Kidney (tissue), 22 donors: ENCODE measurements at places on chromosomes 2 and 18. TPM values are rescaled to one million over a fixed set of nuclear protein-coding genes. Genes with fewer than 3 reads are reported as not detected.
A peak's percentile ranks its signal among the peaks of the same experiment; 100 is the strongest.

DNA sequence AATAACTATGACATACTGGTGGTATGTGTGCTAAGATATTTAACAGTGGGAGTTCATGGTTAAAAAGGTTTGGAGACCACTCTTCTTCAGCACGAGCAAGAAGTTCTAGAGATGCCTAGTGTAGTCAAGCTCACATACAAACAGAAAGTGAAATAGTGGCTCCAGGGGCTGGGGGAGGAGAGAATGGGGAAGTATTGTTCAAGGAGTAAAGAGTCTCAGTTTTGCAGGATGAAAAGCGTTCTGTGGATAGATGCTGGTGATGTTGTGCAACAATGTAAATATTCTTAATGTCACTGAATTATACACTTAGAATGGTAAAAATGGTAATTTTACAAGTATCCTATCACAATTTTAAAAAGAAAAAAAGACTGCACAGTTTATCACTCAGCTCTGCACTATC is 29.0 kb upstream of the EPAS1 start:
- H3K27ac ChIP-seq: no peak overlapping the region
- no peaks in the 10 kb centered on the region for H3K27me3 ChIP-seq
- H3K36me3 ChIP-seq: no peaks in the 10 kb centered on the region
- H3K4me1 ChIP-seq: no peaks in the 10 kb centered on the region
- DNase-seq: no peak

DNA sequence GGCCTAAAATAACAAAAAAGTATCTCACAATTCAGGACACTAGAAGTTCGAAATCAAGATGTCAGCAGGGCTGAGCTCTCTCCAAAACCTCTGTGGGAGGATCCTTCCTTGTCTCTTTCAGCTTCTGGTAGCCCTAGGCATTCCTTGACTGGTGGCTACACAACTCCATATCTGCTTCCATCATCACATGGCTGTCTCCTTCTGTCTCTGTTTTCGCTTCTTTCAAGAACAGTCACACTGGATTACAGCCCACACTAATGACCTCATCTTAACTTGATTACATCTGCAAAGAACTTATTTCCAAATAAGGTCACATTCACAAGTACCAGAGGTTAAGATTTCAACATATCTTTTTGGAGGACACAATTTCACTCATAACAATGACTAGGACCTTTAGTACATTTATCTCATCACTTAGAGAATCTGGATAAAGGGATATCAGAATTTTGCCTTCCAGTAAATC is 275.2 kb downstream of the IRS1 start:
- no peak overlapping the region for H3K27ac ChIP-seq
- H3K27me3 ChIP-seq: no peaks in the 10 kb centered on the region
- H3K4me3 ChIP-seq: no peak overlapping the region
- no peaks in the 10 kb centered on the region for H3K4me1 ChIP-seq
- H3K36me3 ChIP-seq: no peaks in the 10 kb centered on the region

DNA sequence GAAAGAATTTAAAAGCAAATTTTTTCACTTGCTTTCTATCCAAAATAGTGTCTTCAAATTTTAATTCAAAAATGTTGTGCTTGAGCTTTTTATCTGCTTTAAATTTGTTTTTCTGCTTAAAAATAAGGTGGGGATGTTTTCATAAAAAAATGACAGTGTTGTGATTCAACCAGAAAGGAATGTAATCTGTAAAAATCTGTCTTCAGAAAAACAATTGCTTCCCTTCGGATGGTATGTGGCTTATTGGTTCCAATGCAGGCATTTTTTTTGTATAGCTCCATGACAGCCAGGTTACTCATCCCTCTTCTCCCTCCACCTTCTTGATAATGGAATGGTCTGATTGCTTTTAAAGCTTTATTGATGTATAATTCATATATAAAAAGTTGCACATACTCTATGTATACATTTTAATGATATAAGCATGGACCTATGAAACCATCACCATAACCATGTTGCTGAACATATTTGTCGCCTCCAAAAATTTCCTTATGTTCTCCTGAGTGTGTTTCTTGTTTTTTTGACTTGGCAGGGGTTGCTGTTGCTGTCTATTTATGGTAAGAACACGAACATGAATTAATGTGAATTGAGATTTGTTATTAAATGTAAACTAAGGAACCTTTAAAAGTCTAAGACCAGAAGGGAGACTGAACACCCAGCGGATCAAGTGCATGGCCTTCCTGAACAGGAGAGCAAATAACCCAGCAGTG is 363.7 kb upstream of the SPHKAP start:
- H3K27ac ChIP-seq: no peak overlapping the region
- H3K4me1 ChIP-seq: no peaks in the 10 kb centered on the region
- no peaks in the 10 kb centered on the region for H3K27me3 ChIP-seq
- DNase-seq: no peak
- no peak overlapping the region for H3K4me3 ChIP-seq

DNA sequence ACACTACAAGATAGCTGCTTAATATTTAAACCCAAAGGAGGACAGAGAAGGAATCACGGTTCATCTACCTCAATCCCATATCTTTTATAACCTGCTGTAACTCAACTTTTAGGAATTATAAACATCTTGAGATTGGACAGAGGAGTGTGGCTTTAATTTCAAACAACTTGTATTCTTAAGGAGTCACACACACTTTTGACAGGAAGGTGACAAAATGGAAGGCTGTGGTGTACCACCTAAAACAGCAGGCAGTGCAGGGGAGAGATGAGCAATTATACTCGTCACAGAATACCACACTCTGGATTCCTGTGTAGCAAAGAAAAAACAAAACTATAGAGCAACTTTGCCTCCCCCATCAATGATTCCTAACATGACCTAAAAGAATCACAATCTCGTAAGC is 194.8 kb downstream of the ZEB2 start:
- no peak overlapping the region for H3K4me3 ChIP-seq
- no peak for DNase-seq
- H3K27me3 ChIP-seq: no peaks in the 10 kb centered on the region

DNA sequence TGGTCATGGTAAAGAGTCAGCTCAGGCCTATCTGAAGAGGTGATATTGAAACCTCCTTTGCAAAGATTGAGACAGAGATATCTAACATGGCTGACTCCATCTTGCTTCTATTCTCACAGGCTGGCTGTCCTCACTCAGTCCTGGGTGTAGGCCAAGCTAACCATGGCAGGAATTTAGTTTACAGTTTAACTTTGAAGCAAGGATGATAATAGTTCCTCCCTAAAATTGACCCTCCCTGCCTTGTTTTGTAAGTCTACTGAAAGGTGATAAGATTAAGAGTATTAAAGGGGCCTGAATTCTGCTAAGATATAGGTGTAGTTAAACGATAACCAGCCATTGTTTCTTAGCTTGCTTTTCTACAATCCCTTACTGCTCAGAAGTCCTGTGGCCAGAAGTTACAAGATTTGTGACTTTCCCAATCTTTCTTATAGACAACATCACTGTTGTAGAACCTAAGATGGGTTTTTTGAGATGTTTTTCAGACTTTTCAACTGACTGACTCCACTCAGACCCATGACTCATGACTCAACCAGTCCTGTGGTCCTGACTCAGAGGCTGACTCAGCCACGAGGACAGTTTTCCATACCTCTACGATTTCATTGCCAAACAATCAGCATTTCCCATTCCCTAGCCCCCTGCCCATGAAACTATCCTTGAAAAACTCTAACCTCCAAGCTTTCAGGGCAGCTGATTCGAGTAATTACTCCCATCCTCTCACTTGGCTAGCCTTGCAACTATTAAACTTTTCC is 195.7 kb upstream of the SESTD1 start:
- H3K4me3 ChIP-seq: no peak overlapping the region
- DNase-seq: no peak
- H3K27me3 ChIP-seq: no peaks in the 10 kb centered on the region
- no peaks in the 10 kb centered on the region for H3K36me3 ChIP-seq

GRCh38 chr18:68362907-68363306 is 352.0 kb downstream of the TMX3 start:
- H3K27ac ChIP-seq: no peak overlapping the region
- H3K4me3 ChIP-seq: no peak overlapping the region
- H3K27me3 ChIP-seq: no peaks in the 10 kb centered on the region
- H3K36me3 ChIP-seq: no peaks in the 10 kb centered on the region
- H3K4me1 ChIP-seq: no peaks in the 10 kb centered on the region

DNA sequence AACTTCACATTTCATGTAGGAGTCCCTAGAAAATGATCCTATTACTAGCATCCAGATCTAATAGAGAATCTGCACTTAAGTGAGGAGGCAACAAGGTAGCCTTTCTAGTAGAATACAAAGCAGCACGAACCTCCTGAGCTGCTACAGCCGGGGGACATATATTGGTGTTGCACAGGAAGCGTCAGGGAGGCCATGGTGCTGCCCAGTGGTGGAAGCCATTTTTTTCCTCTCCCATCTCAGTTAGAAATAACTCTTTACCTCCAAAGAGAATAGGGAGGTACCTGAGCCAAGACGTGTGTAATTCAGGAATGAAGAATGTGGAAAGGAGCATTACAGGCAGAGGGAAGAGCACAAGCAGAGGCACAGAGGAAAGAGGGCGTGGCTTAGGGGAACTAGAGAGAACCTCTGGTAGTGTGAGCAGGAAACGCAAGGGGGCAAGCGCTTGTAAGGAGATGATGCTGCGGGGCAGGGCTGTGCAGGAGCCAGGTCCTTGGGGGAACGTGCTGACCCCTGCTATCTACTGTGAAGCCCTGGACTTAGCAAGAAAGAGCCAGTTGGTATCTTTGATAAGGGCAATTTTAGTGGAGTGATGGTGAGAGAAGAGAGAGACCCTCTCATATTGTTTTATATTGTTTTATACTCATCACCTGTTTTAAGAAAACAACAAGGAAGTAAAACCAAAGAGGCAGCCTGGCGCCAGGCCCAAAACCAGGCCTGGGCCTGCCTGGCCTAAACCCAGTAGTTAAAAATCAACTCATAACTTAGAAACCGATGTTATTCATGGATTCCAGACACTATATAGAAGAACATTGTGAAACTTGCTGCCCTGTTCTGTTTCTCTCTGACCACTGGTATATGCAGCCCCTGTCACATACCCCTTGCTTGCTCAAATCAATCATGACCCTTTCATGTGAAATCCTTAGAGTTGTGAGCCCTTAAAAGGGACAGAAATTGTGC is 50.0 kb upstream of the TTC39C start:
- no peak overlapping the region for H3K4me3 ChIP-seq
- no peaks in the 10 kb centered on the region for H3K36me3 ChIP-seq
- H3K27me3 ChIP-seq: no peaks in the 10 kb centered on the region
- peaks cover 11% of the 10 kb centered on the region for H3K4me1 ChIP-seq

DNA sequence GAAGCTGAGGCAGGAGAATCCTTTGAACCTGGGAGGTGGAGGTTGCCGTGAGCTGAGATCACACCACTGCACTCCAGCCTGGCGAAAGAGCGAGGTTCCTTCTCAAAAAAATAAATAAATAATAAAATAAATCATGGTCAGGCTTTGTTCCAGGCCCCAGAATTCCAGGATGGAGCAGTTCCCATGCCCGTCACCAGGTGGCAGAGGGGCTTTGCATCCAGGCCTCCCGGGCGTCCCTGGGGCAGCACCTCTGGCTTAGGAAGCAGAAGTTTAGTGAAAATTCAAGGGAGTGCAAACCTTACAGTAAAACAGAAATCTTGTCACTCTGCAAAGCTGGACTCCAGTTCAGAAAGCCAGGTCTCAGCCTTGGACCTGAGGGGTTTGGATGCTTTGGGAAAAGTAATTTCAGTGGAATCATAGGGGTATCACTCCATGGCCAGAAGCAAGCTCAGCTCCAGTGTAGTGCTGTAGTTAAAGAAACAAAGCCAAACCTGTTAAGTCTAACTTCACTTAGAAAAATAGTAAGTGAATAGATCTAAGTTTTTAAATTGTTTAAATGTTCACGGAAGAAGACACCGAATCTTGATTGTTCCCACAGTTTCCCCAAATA is 512.7 kb downstream of the CMPK2 start:
- peak; percentile 69 for DNase-seq
- H3K27me3 ChIP-seq: no peaks in the 10 kb centered on the region
- no peak overlapping the region for H3K4me3 ChIP-seq

Gene SFT2D3
- polyA plus RNA-seq: 5.1 TPM
